ENCODE measurements at places on chromosomes 13 and 19.

- no peak for DNase-seq
These were observed 29.7 kb upstream of the CYSLTR2 start for GRCh38 chr13:48624016-48624415.

DNA sequence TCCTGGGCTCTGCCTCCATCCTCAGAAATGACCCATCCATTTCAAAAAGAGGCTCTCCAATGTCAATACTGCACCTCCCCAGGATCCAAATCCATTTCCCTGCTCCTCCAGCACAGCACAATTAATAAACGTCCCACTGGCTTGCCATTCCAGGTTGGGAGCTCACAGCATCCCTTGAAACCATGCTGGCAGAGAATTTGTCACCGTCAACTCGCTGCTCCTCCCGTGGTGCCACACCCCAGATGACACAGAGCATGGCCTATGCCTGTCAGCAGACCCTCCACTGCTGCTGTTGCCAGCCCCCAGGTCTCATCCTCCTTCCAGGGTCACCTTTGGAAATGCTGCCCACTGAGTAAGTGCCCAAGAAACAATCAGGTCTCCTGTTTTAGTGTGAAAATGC, 53.0 kb upstream of the UQCRFS1 start:
- DNase-seq = no peak

DNA sequence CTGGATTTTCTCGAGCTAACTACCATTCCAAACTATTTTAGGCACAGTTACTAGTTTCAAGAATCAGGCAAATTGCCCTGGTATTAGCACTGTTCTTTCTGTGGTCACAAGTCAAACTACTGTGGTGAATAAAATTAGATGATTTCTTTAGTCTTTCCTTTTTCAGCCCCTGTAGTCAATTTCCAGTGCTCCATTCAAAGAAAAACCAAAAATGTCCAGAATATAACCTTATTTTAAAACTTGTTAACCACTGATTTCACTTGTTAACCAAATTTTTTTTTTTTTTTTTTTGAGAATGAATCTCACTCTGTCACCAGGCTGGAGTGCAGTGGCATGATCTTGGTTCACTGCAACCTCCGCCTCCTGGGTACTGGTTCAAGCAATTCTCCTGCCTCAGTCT, 50.6 kb upstream of the USPL1 start:
- no peak for DNase-seq

DNA sequence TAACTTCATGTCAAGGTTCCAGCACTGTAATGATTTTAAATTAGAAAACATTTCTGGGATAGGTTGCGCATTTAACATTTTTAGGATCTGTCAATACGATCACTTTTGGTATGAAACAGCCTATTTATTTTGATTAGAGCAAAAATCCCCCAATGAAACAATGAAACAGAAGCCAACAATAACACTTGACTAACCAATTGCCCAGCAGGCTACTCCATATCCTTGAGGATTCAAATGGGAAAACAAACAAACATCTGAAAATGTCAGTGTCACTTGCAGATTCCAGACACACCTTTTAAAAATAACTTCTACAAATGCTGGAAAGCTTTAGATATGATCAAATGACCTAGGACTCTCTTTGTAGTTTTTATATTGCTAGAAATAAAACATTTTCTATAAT, 1412.5 kb upstream of the PRR20A start:
- no peak for DNase-seq

GRCh38 chr19:10271543-10272086, 695 bp downstream of the ICAM1 start:
- no peak for DNase-seq

DNA sequence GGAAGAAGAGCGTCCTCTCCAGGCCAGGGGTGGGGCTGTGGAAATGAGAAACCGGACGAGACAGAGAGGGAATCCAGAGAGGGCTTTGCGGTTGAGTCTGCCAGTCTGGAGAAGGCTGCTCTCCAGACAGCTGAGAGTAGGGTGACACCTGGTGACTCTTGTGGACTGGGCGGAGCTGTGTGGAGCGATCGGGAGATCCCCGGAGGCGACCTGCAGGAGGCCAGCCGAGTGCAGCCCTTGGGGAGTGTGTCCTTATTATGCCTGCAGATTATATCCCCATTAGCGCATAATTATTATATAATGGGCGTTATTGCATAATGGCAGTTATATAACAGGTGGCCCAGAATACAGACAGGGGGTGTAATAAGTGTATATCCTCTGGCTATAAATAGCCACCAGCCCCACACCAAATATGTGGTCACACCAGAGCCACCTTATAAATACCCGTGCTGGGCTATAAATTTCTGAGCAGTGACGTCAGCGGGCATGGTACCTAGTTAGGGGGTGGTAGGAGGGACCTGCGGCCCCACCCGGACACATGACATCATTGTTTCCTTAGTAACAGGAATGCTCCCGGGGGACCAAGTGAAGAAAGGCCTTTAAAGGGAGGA, 41.2 kb downstream of the NFIX start:
- no peak for DNase-seq

- peak; percentile 61 for DNase-seq
These were observed 7.1 kb downstream of the LIPE start for GRCh38 chr19:42420055-42420544.

GRCh38 chr19:40416918-40417642, 3.9 kb upstream of the PRX start:
- no peak for DNase-seq

- DNase-seq = no peak
These were observed 273.5 kb downstream of the FGF14 start for GRCh38 chr13:102128216-102128810.

GRCh38 chr13:102311901-102312300, 89.9 kb downstream of the FGF14 start:
- DNase-seq = no peak

DNA sequence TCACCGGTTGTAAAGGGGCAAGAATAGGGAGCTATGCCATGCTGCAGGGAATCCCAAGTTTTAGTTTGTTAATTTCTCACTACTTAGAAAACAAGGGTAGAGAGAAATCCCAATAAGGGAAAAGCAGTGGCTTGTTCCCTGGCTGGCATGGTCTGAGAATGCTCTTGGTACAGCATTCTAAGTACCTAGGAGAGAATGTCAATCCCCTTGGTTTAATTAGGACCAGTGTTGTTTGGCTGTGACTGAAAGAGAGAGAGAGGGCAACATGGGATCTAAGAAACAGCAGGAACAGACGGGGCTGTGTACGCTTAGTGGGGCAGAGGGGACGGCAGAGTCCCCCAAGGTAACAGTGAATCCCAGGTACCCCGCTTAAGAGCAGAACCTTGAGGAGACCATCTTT, 228.8 kb downstream of the PCDH9 start:
- no peak for DNase-seq

DNA sequence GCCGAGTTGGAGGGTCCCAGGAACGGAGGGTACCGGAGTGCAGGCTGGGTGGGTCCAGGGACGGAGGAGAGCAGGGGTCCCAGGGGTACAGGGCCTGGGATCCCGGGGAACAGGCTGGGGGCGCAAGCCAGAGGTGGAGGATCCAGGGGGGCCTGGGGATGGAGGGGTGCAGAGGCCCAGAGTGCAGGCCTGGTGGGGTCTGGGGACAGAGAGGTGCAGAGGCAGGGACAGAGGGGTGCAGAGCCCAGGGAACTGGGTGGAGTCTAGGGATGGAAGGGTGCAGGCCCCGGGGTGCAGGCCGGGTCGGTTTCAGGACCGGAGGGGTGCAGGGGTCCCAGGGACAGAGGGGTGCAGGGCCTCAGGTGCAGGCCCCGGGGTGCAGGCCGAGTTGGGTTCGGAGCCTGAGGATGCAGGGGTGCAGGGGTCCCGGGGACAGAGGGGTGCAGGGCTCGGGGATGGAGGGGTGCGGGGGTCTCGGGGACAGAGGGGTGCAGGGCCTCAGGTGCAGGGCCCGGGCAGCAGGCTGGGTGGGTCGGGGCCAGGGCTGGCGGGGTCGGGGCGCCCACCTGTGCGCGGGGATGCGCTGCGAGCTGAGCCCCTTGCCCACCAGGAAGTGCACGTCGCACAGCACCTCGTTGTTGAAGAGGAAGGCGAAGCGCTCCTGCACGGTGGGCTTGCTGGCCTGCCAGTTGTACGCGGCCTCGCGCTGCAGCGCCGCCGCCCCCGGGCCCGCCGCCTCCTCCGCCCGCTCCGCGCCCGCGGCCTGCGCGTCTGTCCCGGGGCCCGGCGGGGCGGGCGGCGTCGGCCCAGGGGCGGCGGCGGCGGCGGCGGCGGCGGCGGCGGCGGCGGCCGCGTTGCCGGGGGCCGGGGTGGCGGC, 545 bp downstream of the BTBD2 start:
- DNase-seq = no peak

DNA sequence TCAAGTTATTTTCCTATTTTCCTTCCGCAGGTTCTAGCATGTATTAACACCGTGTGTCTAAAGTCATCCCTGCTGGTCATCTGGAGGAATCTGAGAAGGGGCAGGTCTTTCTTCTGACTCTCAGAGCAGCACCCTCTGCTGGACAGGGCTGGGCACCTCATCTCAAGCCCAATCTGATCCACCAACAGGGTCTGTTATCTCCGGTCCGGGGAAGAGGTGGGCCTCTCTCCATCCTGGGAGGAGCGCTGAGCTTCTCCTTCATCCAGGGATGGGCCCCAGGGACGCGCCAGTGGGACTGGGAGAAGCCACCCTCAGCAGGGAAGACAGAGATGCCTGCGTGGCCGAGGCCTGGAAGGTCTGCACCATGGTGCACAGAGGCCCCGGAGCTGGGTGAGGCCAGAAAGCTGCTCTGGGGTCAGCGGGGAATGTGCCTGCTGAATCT, 26.0 kb upstream of the ZNF331 start:
- peak; percentile 39 for DNase-seq

DNA sequence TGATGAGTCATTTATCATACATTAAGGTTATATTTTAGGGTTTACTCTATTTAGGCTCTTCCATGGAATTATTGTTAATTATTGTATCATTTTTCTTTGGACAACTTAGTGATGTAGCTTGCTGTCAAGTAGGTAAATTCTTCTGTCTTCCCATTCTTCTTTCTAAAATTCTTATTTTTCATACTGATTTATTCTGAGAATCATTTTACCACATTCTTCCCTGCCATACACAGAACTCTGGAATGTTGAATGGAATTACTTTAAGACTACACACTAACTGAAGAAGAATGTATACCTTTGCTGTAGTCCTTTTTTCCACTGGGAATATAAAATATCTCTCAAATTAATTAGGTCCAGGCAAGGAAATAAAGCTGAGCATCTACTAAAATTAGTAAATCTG, 24.5 kb upstream of the SLC7A1 start:
- no peak for DNase-seq

GRCh38 chr19:18437491-18438330, at the start of gene ISYNA1:
Gene ISYNA1 (minus strand): TSS chr19:18438133. CDS start chr19:18437979, 154 bp downstream.
- no peak for DNase-seq

- DNase-seq = no peak
These were observed 1316.7 kb upstream of the SLC10A2 start for GRCh38 chr13:104382951-104383350.

- DNase-seq = no peak
These were observed 106.8 kb downstream of the DNAJC3 start for GRCh38 chr13:95783747-95784146.

GRCh38 chr19:10961073-10961860, 437 bp downstream of the SMARCA4 start:
- peak; percentile 79 for DNase-seq

DNA sequence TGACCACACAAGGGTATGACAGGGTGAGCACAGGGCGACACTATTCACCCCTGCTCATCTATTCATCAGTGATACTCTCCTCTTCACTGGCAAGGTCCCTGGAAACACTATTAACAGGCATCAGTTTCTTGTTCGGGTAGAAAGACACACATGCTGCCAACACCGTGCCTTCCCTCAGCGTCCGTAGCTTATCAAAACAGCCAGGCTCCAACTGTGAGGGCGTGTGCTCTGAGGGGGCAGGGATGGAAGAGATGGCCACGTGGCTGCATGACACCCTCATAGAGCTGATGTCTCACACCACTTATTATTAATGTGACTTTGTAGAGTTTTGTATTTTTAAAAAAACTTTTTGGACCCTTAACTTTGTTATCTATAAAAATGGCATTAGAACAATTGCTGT, 160.3 kb downstream of the ITGBL1 start:
- no peak for DNase-seq

DNA sequence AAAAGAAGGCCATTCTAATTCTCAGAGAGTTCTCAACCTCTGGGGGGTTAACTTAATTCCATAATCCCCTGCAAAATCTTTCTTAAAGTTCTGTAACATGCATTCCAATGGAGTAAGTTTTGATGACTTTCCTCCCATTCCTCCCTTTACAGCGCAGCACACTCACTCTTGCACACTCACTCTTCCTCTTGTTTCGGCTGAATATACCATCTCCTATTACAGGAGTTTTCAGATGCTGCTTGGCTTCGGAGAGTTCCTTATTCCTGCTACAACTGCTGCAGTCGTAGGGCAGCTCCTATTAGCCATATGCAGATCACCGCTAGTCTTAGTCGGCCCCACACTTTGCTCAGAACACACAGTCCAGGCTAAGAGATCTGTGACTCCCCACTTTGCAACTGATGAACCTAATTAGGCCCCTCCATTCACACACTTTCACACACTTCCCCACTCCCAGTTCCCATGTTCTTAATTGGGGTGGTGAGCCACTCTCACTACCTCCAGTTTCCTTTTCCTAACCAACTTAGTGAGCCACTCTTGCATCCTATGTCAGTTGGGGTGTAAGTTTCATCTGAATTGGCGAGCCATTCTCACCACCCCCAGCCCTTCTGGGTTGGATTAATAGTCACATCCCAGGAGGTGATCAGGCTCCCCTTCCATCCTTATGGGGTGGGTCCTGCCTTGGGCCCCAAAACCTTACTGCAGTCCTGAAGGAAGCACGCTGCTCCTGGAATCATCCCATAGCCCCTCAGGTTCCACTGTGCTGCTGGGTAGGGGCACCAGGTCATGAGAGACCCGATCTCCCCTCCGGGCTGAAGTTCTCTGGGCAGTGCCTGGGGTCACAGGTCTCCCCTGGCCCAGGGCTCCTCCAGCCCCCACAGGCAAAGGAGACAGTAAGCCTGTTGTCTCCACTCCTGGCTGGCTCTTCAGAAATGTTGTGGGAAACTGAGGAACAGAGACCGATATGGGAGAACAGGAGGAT, 53.9 kb downstream of the OR10H4 start:
- DNase-seq = no peak

- no peak for DNase-seq
These were observed 2.7 kb downstream of the PNMA8C start for GRCh38 chr19:46426035-46426505.

GRCh38 chr19:2387367-2388288, 27.6 kb downstream of the TMPRSS9 start:
- DNase-seq = no peak

DNA sequence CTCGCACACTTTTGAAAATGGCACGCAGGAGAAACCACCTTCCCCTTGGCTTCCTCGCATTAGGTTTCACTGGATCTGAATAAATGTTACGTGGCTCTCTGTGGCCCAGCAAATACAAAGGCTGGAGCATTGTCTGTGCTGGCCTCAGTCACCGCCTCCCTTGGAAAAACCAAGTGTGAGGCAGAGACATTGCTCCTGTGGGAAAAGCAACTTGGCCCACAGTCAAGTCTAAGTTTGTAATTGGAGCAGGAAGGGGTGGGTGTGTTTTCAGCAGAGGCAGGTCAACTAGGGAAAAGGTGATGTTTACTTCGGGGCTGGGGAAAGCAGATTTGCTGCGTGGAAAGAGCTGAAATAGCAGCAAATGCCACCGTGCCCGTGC, 101.6 kb downstream of the IRS2 start:
- no peak for DNase-seq
